ENCODE measurements at places on chromosomes 16 and 17. TPM values are rescaled to one million over a fixed set of nuclear protein-coding genes. Genes with fewer than 3 reads are reported as not detected.

The TMEM114 gene
- total RNA-seq, result not detected

The KRT39 gene
- total RNA-seq, result not detected

DNA sequence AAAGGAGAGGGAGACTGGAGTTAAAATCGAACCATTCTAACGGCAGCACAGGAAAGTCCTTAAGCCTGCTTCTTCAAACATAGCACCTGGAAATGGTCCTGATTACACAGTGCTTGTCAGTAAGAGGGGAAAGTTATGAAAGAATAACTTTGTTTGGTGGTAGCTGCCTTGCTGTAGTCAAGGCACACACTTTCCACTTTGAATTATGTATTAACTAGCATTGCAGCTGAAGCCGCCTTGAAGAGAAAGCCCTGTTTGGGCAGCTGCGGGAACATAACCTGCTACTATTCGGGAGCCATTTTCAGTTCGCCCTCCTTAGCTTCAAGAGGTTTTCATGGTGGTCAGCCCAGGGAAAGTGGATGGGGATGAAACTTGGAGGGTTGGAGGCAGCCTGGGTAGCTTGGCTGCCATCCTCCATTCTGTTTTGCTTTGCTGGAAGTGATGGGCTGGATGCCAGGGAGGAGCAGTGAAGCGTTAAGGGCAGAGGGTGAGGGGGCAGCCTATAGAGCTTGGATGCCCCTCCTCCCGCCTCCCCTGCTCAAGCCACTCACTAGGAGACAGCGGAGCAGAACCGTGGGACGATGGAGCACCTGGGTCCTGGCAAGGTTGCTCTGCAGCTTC lies 5.3 kb upstream of the HAS3 start:
- H3K4me3 ChIP-seq, result no peak overlapping the region
- no peak overlapping the region for H3K27ac ChIP-seq
- no peak for DNase-seq
- peaks cover 2% of the 10 kb centered on the region for H3K4me1 ChIP-seq
- no peaks in the 10 kb centered on the region for H3K36me3 ChIP-seq

GRCh38 chr17:71338396-71338795 lies 782.4 kb upstream of the SOX9 start:
- DNase-seq, result no peak
- H3K27ac ChIP-seq, result no peak overlapping the region
- H3K4me3 ChIP-seq, result no peak overlapping the region
- no peaks in the 10 kb centered on the region for H3K27me3 ChIP-seq
- H3K4me1 ChIP-seq, result no peaks in the 10 kb centered on the region

GRCh38 chr16:49016461-49016860 lies 265.2 kb downstream of the CBLN1 start:
- no peak for DNase-seq
- no peaks in the 10 kb centered on the region for H3K4me1 ChIP-seq
- no peak overlapping the region for H3K4me3 ChIP-seq
- no peaks in the 10 kb centered on the region for H3K27me3 ChIP-seq
- no peak overlapping the region for H3K27ac ChIP-seq

- H3K4me1 ChIP-seq, result peaks cover 12% of the 10 kb centered on the region
- H3K4me3 ChIP-seq, result no peak overlapping the region
- no peak overlapping the region for H3K27ac ChIP-seq
- H3K27me3 ChIP-seq, result peaks cover 5% of the 10 kb centered on the region
- DNase-seq, result no peak
Observed at GRCh38 chr17:50196036-50196435, 5.4 kb downstream of the COL1A1 start.

GRCh38 chr16:82331974-82332750 lies 162.1 kb upstream of the MPHOSPH6 start:
- no peak overlapping the region for H3K4me3 ChIP-seq
- H3K4me1 ChIP-seq, result no peaks in the 10 kb centered on the region
- no peaks in the 10 kb centered on the region for H3K36me3 ChIP-seq
- no peak for DNase-seq
- H3K27me3 ChIP-seq, result no peaks in the 10 kb centered on the region

DNA sequence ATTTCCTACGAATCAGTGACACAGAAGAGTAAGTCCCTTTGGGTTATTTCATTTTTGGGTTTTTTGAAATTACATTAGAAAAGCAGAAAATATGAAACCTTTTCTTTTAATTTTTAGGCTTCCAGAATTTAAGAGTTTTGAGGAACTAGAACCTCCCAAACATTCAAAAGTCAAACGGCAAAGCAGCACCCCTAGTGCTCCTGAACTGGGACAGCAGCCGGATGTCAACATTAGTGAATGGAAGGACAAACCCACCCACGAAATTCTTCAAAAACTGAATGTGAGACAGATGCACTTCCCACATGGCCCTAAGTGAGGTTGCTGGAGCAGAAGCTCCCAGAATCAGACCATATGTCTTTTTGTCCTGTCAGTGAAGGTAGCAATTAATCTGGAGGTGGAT lies 199.4 kb downstream of the PHKB start:
- no peak overlapping the region for H3K27ac ChIP-seq
- no peaks in the 10 kb centered on the region for H3K27me3 ChIP-seq
- no peaks in the 10 kb centered on the region for H3K36me3 ChIP-seq
- H3K4me1 ChIP-seq, result no peaks in the 10 kb centered on the region

DNA sequence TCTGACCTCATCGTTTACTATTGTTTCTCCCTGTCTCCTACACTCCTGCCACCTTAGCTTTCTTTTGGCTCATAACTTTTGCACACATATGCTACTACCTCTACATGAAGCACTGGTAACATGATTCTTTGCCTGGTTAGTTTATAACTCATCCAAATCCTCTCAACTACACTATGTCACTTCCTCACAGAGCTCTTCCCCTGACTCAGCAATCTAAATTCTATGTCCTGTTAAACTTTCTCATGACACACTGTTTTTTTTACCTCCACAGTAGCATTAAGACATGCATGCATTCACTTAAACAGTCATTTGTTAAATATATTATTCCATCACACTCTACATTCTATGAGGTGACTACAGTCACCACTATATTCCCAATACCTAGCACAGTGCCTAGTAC lies 19.7 kb downstream of the APPBP2 start:
- no peaks in the 10 kb centered on the region for H3K4me1 ChIP-seq
- no peaks in the 10 kb centered on the region for H3K36me3 ChIP-seq
- H3K4me3 ChIP-seq, result no peak overlapping the region
